ENCODE measurements at places on chromosomes 11 and 22.

- DNase-seq = no peak
Measured at GRCh38 chr11:121425828-121426227, 26.3 kb upstream of the SORL1 start.

- no peak for DNase-seq
Measured at GRCh38 chr22:23156286-23156685, 11.0 kb downstream of the RAB36 start.

GRCh38 chr11:114598461-114598860 lies 2.9 kb upstream of the NXPE4 start:
- no peak for DNase-seq

DNA sequence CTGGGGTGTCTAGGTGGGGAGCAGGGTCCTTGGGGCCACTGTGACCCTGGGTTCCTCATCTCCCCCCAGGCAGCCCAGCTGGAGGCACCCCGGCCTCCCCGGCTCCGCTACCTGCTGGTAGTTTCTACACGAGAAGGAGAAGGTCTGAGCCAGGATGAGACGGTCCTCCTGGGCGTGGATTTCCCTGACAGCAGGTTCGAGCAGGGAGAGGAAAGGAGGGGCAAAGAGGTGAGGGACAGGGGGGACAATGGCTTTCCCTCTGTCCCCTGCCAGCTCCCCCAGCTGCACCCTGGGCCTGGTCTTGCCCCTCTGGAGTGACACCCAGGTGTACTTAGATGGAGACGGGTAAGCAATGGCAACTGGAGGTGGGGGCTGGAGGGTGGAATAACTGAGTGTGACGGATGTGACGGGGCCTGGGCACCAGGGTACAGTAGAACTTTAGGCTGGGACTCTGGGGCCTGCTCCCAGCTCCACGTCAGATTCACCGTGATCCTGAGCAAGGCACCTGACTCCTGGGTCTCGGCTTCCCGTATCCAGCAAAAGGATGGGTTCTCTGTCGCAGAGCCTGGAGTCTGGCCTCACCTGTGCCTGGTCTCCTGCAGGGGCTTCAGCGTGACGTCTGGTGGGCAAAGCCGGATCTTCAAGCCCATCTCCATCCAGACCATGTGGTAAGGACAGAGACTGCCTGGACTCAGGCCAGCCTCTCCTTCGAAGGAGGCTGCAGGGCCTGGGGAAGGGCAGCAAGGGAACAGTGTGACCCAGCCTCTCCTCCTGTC lies 3.6 kb downstream of the SSH3 start:
- no peak for DNase-seq

- DNase-seq = no peak
Measured at GRCh38 chr11:95727111-95727510, 62.5 kb downstream of the FAM76B start.

DNA sequence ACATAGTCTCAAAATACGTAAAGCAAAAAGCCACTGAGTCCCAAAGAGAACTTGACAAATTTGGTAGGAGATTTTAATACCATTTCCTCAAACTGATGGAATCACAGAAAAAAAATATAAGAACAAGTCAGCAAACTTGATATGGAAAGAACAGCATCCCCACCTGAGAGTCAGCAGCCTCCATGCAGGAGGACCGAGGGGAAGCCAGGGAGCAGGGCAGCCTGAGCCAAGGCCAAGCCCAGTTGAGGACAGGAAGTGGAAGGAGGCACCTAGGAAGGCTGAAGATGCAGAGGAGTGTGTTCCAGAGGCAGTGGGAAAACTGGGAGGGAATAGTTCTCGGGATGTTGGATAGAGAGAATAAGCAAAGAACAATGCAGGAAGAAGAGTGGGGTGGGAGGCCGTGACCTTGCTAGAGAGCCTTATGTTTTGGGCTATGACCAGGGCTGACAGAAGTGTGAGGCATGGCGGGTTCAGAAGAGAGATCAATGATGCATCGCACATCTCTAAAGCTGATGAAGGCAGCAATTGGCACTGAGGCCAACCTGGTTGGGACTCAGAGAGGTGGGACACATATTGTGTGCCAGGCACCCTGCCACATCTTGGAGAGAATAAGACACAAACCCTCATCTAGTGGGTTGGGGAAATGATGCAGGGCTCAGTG lies 15.4 kb downstream of the APOA4 start:
- no peak for DNase-seq

DNA sequence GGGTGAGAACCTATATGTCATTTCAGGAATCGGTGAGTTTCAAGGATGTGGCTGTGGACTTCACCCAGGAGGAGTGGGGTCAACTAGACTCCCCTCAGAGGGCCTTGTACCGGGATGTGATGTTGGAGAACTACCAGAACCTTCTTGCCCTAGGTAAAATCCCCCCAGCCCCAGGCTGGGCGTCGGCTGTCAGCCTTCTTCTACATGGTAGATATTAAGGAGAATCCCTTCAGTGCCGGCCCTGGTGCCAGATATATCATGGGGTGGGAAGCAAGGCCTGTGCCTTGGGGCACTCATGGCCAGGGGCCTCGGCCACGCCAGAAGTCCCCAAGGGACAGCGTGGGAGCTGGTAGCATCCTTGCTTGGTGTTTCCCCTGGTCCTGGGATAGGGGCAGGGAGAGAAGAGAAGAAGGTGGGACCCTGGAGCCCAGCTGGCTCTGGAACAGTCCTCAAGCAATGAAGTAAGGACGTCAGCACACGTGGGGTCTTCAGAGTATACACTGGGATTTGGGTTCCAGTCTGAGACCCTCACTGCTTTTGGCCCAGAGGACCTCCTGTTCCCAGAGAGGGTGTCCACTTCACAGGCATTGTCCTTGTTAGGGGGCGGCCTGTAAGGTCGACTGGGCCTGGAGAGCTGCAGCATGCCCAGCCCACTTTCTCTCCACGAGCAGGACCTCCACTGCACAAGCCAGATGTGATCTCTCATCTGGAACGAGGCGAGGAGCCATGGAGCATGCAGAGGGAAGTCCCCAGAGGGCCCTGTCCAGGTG lies 6.8 kb downstream of the ZNF74 start:
- no peak for DNase-seq

- DNase-seq = no peak
Measured at GRCh38 chr11:22460181-22460580, 122.0 kb downstream of the SLC17A6 start.

DNA sequence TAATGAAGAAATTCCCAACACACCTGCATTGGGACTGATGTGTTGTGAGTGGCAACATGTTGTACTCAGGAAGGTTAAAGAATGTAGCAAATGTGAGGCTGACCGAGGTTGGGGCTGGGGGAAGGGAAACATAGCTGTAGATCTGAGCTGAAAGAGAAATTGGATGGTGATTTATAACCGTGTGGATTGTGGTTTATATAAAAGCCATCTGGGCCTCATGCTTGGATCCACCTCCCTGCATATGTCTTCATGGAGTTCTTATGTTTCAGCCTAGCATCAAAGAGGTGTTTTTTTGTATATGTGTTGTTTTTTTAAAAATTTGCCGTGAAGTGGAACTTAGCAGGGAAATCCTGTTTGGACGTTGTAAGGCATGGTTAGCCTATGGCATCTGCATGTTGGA lies 141.3 kb downstream of the NAV2 start:
- DNase-seq = no peak

- no peak for DNase-seq
Measured at GRCh38 chr22:49793296-49793695, 34.4 kb downstream of the BRD1 start.

DNA sequence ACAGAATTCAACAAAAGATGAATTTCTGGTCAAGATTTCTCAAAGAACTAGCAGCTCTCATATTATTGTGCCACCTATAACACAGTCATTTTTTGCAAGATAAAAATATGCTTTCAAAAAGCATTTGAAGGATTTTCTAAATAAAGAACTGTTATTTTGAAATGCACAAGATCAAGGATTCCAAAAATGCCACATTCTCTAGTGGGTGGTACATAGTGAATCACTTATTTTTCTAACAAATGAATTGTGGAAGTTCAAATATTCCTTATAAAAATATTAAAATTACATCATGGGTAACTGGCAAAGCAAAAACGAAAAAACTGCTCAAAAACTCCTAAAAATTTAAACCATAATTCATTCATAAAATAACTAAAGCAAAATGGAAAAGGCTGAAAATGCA lies 2.1 kb downstream of the RNF141 start:
- no peak for DNase-seq

GRCh38 chr11:109644152-109644551 lies 222.2 kb downstream of the C11orf87 start:
- DNase-seq = no peak

GRCh38 chr11:93843906-93844305 lies 6.5 kb downstream of the VSTM5 start:
- DNase-seq = no peak

DNA sequence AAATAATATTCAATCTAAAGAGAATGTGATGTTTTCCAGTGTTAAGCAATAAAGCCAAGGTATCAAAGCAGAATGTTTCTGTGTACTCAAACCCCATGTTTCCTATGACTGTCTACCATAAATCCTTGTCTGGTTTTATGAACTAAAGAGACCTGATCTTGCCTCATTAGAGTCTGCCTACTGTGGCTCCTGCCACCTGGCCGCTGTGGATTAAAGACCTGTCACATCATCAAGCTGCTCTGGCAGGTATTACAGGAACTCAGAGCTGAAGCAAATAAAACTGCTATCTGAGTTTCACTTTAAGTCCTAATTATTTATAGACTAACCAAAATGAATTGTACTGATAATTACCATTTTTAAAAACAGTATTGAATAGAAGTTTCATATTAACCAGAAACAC lies 207.8 kb upstream of the CCDC90B start:
- no peak for DNase-seq

DNA sequence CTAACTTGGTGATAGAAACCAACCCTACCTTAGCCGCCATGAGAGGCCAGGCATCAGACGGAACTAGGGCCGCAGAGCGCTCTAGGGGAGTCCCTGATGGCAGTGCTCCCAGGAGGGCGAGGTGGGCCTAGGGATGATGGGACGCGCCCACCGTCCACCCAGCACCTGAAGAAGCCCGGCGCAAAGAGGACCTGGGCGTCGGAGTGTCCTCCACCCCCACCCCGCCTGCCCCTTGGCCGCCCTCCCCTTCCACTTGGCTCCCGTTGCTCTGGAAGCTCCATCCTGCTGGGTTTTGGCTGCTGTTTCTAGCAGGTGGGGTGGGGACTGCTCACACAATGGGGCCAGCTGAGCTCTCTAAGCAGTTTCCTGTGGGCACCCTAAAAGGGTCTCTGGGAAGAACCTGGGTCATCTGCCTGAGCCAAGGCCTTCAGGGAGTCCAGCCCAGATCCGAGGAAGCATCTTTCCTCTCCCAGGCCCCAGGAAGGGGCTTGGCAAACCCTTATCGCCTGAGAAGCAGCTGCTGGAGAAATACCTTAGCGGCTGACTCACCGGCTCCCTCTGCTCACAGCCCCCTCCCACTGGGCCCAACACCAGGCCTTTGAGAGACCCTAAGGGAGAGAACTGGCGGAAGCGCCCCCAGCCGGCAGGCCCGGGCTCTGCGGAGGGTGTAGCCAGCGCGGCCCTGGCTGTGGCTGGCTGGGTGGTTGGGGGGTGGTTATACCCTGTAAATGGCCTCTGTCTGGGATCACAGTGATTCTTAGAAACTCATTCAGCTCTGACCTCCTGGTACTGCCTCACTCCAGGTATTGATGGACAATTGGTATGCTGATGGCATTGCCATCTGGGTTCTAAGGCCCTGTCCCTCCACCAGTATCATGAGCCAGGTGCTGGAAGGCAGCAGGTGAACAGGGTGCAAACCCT lies 19.3 kb downstream of the CREB3L1 start:
- no peak for DNase-seq

DNA sequence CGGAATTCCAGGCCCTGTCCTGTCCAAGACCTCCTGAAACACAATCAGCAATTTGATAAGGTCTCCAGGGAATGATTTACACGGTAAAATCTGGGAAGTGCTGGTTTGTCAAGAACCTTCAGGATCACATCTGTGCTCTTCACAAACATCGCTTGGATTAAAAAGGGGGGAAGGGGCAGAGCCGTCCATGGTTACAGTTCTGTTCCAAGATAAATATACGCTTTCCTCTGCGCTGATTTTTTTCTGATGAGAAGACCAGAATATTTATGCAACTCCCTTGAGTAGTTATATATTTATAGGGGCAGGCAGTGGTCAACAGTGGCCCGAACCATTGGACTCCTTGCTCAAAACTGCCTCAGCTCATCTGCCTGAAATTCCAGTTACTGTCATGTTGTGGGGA lies 9.2 kb upstream of the APOL5 start:
- DNase-seq = no peak

DNA sequence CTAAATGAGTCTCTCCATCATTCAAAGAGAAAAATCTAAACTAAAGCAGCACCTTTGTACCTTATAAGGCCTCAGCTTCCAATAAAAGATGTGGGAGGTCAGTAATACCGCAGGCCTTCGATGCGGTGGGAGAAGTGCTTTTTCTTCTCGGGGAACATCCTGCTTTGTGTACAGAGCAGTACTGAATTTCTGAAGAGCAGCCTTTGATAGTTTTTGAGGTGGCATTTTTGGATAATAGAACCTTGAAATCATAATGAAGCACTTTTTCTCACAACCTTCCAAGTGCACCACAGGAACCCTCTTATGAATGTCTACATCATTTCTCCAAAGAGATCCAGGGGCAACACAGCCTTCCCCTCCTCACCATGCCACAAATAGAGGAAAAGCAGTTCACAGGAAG lies 39.6 kb downstream of the LRRC4C start:
- DNase-seq = no peak

DNA sequence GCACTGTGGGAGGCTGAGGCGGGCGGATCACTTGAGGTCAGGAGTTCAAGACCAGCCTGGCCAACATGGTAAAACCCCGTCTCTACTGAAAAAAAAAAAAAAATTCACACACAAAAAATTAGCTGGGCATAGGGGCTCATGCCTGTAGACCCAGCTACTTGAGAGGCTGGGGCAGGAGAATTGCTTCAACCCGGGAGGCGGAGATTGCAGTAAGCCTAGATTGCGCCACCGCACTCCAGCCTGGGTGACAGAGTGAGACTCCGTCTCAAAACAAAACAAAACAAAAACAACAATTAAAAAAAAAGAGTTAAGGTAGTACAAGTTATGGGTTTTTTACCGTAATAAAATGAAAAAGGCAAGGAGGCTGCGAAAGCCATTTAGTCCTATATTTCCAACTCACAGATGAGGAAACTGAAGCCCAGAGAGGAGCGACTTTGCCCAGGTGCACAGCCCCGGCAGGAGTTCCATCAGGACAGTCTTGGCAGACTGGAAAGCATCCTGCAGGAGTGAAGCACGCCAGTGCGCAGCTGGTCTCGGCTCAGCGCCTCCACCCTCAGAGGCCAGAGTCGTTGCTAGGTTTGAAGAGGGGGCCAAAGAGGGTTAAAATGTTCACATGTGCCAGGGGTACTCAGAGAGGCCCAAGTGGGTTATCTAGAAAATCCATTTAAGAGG lies 3.8 kb upstream of the FADS3 start:
- no peak for DNase-seq
